ENCODE measurements at places on chromosomes 3 and 15.
A peak's percentile ranks its signal among the peaks of the same experiment; 100 is the strongest.

- no peak for DNase-seq
These were observed 738.7 kb downstream of the MCTP2 start for GRCh38 chr15:94970096-94970495.

DNA sequence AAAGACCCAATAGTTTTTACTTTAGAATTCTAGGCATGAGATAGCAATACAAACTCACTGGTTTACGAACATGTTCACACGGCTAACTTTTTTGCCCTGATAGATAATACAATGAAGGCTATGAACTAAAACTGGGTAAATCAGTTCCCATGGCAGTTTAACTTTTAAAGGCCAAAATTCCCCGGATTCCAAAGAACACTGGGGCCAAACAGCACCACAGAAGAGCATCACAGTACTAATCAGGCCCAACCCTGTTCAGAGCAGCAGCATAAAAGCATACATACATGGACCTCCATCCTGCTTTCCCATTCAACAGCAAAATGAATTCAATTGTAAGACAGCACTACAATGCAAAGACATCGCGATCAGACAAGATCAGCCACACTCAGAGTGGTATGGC lies 540.3 kb upstream of the CCDC54 start:
- DNase-seq = no peak

GRCh38 chr3:880371-880770 lies 212.5 kb upstream of the CNTN6 start:
- DNase-seq = no peak

GRCh38 chr3:101643861-101644613 lies 32.9 kb downstream of the ZBTB11 start:
- peak; percentile 80 for DNase-seq

GRCh38 chr3:195544634-195545033 lies 1.5 kb upstream of the PPP1R2 start:
- no peak for DNase-seq

GRCh38 chr3:129047553-129047839 lies 13.1 kb upstream of the GP9 start:
- no peak for DNase-seq

DNA sequence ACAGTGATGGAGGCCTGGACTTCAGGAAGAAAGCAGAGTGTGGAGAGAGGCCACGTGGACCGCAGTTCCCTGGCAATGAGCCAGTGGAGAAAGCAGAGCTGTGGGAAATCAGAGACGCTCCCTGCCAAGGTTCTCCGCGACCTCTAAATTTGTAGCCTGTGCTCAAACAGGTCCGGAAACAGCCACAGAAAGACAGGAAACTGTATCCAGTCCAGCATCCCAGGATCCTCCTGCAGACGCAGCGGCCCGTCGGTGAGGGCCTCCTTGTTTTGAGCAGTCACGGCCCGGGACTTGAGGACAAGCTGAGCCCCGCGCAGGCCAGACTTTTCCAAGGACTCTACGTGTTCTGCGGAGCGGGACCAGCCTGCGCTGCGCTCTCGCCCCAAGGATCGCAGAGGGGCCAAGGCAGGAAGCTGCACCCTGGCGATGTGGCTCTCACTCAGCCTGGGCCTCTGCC lies 22.3 kb downstream of the RPSA start:
- DNase-seq = no peak

DNA sequence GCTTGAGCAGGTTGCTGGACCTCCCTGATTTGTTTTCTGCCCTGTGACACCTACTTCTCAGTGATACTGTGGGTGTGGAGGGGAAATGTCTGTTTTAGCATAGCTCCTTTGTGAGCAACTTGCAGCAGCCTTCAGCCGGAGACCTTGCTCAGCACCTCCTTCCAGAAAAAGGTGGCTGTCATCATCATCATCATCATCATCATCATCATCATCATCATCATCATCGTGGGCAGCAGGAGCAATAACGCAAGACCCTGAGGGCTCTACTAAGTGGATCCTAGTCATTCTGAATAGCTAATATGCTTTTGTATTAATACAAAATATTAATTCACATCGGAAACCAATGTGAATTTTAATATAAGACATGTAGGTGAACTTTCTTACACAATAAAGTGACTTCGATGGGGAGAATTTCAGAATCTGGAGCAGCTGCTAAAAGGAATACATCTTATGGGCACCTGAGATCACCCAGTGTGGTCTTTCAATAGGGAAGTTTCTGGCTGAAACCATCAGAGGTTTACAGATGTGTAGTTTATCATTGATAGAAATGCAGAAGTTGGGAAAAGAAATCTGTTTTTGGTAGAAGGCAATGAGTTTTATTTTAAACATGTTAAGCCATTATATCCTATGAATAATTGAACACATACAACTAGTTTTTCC lies 8.6 kb downstream of the GABRR3 start:
- DNase-seq = no peak

GRCh38 chr3:56323986-56324420 lies 144.3 kb downstream of the ERC2 start:
- peak; percentile 56 for DNase-seq

GRCh38 chr3:58072763-58073130 lies 64.5 kb downstream of the FLNB start:
- no peak for DNase-seq

DNA sequence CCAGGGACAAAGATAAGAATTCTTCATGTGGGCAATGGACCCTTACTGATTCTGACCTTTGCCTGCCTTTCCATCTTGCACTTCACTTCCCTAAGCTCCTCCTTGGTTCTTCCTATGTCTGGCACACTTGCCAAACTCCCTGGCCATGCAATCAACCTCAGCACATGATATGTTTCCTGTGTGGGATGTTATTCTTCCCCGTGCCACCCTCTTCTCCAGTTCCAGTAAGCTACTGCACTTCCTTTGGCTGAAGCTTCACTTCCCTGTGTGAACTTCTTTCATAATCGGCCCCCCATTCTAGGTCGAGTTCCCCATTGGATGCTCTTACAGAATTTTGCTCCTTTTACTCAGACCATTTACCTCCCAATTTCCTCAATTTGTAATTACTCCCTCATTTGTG lies 10.7 kb upstream of the TASOR start:
- no peak for DNase-seq

GRCh38 chr15:84035399-84035766 lies 200.2 kb upstream of the GOLGA6L4 start:
- DNase-seq = no peak

GRCh38 chr15:78855746-78856145 lies 16.9 kb upstream of the MORF4L1 start:
- peak; percentile 80 for DNase-seq

DNA sequence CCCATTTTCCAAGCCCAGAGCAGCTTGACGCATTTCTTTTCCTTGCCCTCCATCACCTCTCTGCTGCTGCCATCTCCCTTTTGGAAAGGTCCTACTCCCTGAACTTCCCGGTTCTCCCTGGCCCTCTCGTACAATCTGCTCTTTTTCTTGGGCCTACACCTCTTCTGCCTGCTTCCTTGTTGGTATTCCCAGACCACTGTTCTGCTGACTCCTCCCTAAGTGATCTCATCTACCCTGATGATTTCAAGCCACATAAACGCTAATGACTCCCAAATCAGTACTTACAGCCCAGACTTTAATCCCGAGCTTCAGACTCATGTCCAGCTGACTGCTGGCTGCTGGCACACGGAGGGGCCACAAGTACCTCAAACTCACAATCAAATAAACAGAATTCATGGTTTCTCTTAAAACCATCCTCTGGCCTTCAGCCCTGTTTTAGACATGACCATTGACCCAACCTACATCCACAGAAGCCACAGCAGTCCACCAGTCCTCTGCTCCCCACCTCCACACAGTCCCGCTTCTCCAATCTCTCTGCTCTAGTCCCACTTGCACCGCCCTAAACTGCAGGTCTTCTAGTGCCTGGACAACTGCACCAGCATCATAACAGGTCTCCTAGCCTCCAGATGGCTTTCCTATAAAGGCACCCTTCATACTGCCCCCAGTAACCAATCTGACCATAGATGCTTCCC lies 57.6 kb downstream of the AAGAB start:
- peak; percentile 77 for DNase-seq

- DNase-seq = no peak
These were observed 1.3 kb downstream of the DENND4A start for GRCh38 chr15:65790694-65791334.

- DNase-seq = no peak
These were observed 67.4 kb upstream of the ST8SIA2 start for GRCh38 chr15:92326236-92326635.

- DNase-seq = no peak
These were observed 1445.6 kb downstream of the SI start for GRCh38 chr3:163632722-163633121.

- DNase-seq = no peak
These were observed 48.1 kb downstream of the DPPA2 start for GRCh38 chr3:109268181-109268580.

- peak; percentile 97 for DNase-seq
These were observed 8.8 kb upstream of the MAGI1 start for GRCh38 chr3:66047311-66048050.

DNA sequence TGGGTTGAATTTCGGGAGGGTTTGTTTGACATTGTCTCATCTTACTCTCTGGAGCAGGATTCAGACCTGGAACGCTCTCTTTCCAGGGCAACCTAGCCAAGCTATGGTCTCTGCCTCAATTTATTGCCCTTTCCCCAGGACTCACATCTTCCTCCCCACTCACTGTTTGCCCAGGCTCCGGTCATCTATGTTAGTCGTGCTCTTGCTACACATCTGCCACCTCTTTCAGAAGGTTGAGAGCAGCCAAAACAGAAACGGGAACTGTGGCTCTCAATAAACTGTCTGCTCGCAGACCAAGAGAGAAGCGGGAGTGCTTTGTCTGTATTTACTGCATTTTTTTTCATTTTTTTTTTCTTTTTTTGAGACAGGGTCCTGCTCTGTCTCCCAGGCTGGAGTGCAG lies 81.6 kb downstream of the ST6GAL1 start:
- DNase-seq = no peak

DNA sequence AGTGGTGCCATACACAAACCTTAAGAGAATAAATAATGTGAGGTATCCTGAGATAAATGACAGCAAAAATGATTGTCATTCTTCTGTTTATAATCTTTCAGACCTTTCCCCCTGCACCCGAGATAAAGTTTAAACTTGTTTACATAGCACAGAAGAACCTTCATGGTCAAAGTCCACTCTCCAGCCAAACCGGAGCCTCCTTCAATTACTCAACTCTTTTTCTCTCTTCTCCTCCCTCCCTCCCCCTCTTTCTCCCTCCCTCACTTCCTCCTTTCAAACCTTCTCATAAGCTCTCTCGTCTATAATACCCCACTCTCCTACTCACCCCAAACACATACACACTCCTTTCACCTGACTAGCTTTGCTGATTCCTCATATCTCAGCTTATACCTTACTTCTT lies 198.9 kb downstream of the EFHB start:
- no peak for DNase-seq

GRCh38 chr15:70142072-70142321 lies 44.3 kb upstream of the TLE3 start:
- DNase-seq = no peak

- no peak for DNase-seq
These were observed 6.5 kb upstream of the CYP11A1 start for GRCh38 chr15:74373731-74374647.

DNA sequence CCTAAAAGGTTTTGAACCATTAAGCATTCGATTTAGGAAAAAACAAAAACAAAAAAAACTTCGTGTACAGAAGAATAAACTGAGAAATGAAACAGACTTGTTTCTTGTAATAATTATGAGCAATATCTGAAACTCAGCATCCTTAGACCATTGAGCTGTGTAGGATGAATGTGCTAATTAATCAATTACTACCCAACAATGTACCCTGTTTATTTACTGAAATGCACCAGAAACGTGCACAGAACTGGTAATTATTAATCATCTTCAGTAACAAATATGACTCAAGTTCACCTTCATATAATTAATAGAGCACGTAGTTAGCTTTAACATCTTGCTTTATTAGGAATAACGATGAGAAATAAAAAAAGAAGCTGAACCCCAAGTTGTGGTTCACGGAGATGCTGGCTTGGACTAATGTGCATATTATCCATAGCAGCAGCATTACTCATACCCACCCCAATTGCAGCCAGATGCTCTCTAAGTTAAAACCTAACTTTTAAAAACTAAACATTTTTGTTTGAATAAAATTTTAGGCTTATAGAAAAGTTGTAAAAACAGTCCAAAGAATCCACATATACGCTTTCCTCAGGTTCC lies 10.2 kb upstream of the C15orf61 start:
- no peak for DNase-seq

GRCh38 chr3:48919215-48920138 lies 835 bp downstream of the ARIH2 start:
- no peak for DNase-seq

GRCh38 chr15:48507416-48508065 lies 138.0 kb downstream of the FBN1 start:
- no peak for DNase-seq

DNA sequence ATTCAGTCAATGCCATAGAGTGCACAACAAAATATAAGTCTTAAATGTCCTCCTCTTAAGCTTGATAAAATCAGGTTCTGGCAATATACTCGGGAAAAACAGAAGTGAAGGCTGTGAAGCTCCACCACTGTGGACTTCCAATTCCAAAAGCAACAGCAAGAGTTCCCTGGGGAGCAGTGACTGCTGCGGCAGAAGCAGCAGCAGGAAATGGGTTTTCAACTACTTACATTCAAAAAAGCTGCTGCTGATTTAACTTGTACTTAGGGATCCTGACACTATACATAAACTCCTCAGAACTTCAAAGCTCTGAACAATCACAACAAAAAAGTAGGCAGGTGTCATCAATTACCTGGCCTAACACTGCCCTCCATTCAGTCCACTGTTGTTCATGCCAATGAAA lies 4.7 kb downstream of the CEP152 start:
- DNase-seq = no peak

GRCh38 chr3:132911741-132912415 lies 126.3 kb upstream of the TMEM108 start:
- DNase-seq = peak; percentile 1

DNA sequence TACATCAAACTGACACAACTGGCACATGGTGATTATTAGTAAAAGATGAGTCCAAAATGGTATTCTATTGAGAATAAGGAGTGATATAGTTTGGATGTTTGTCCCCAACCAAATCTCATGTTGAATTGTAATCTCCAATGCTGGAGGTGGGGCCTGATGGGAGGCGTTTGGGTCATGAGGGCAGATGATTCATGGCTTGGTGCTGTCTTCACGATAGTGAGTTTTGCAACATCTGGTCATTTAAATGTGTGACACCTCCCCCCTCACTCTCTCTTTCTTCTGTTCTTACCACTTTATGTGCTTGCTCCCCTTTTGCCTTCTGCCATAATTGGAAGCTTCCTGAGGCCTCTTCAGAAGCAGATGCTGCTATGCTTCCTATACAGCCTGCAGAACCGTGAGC lies 90.6 kb downstream of the RSL24D1 start:
- no peak for DNase-seq

- DNase-seq = no peak
These were observed 155.9 kb upstream of the BCL6 start for GRCh38 chr3:187900993-187901755.

Data from GM04503 (cell line).